Nasal cavity respiratory epithelium epithelial cell of viscerocranial mucosa (primary cell): ENCODE measurements at places on chromosomes 1 and 21. TPM values are rescaled to one million over a fixed set of nuclear protein-coding genes. Genes with fewer than 3 reads are reported as not detected.

CADM3 gene
- not detected in 2 replicates for total RNA-seq

CBS gene
- 52.3 and 72.1 TPM in 2 replicates for total RNA-seq

TNNI3K gene
- total RNA-seq: 0.34 and 0.64 TPM in 2 replicates

HES5 gene
- total RNA-seq: 0.28 and 3.1 TPM in 2 replicates

KRTAP7-1 gene
- total RNA-seq: not detected in 2 replicates

TEDDM1 gene
- not detected in 2 replicates for total RNA-seq

LY9 gene
- not detected in 2 replicates for total RNA-seq

KCNE1 gene
- total RNA-seq: 0.34 and 0.71 TPM in 2 replicates

DCST1 gene
- not detected in 2 replicates for total RNA-seq

RHBDL2 gene
- total RNA-seq: 5.1 and 16.2 TPM in 2 replicates

TNFSF4 gene
- 0.34 and 1.4 TPM in 2 replicates for total RNA-seq

TAL1 gene
- under 0.01 TPM in 1 of 2 replicates, not detected in the other for total RNA-seq

ETV3L gene
- total RNA-seq: not detected in 2 replicates

B4GALT2 gene
- total RNA-seq: 62.4 and 64.9 TPM in 2 replicates

UBE2U gene
- not detected in 2 replicates for total RNA-seq

GCSAML gene
- total RNA-seq: under 0.01 TPM in 1 of 2 replicates, not detected in the other

FNDC10 gene
- total RNA-seq: 0.34 and 2.5 TPM in 2 replicates

CYP4A22 gene
- not detected in 2 replicates for total RNA-seq

WDR64 gene
- not detected in 2 replicates for total RNA-seq

CCDC181 gene
- total RNA-seq: under 0.01 and 0.14 TPM in 2 replicates

PPIE gene
- total RNA-seq: 43.4 and 46.1 TPM in 2 replicates

MCOLN3 gene
- 4.4 and 24.0 TPM in 2 replicates for total RNA-seq
